ENCODE measurements at places on chromosomes 11 and 22. TPM values are rescaled to one million over a fixed set of nuclear protein-coding genes. Genes with fewer than 3 reads are reported as not detected.
A peak's percentile ranks its signal among the peaks of the same experiment; 100 is the strongest.

DNA sequence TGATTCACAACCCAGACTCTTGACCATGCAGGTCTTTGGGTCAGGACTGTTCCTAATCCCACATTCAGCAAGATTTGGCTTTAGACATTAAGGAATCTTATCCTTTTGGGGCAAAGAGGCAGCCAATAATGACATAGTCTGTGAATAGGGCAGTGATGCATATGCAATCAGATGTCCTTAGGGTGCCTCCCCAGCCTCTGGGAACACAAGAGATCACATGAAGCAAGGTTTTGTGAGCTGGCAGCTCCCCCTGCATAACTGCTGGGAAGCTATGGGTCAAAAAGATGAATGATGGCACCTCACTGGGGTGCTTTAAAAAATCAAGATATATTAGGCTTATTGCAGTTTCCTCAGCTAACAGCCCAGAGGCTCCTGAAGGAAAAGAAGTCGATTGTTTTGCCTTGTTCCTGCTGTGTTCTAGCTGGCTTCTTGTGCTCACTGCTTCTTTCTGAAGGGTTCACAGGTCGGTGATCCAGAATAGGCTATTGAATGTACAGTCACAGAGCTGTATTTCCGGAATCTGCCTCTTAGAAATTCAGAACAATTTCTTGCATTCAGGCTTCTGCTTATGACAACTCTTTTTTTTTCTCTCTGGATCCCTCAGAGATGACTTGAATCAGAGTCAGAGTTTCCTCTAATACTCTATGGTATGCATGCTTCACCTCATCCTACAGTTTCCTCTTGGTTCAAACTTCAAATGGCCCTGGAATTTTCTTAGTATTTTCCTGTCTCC is 31.7 kb downstream of the INSC start:
- peak; percentile 68 for DNase-seq
- H3K27me3 ChIP-seq = no peaks in the 10 kb centered on the region
- peak overlapping the region; percentile 81 for H3K27ac ChIP-seq

DNA sequence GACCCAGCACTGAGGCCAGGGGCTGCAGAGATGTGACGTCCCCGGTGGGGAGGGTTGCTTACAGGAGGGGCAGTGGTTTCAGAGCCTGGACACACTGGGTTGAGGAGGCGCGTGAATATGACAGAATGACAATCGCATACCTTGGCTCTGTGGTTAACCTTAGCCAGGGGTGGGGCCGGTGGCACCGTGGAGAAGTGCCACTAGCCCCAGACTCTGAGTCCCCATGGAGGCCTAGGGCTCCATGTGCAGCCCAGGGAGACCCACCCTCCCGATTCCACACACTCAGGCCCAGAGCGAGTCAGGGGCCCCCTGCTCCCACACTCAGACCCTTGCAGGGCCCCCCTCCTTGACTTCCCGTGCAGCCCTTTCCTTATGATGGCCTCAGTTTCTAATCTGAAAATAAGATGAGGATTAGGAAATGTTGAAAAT is 3.6 kb upstream of the ACR start:
- H3K27ac ChIP-seq = no peak overlapping the region
- peaks cover 35% of the 10 kb centered on the region for H3K27me3 ChIP-seq
- H3K36me3 ChIP-seq = no peaks in the 10 kb centered on the region
- no peaks in the 10 kb centered on the region for H3K4me1 ChIP-seq
- DNase-seq = peak; percentile 77
- no peak overlapping the region for H3K4me3 ChIP-seq

- H3K27ac ChIP-seq = no peak overlapping the region
- H3K4me3 ChIP-seq = no peak overlapping the region
- H3K27me3 ChIP-seq = no peaks in the 10 kb centered on the region
- H3K4me1 ChIP-seq = peaks cover 12% of the 10 kb centered on the region
- H3K36me3 ChIP-seq = peaks cover 6% of the 10 kb centered on the region
Observed at GRCh38 chr11:19844806-19845205, 132.2 kb downstream of the NAV2 start.

DNA sequence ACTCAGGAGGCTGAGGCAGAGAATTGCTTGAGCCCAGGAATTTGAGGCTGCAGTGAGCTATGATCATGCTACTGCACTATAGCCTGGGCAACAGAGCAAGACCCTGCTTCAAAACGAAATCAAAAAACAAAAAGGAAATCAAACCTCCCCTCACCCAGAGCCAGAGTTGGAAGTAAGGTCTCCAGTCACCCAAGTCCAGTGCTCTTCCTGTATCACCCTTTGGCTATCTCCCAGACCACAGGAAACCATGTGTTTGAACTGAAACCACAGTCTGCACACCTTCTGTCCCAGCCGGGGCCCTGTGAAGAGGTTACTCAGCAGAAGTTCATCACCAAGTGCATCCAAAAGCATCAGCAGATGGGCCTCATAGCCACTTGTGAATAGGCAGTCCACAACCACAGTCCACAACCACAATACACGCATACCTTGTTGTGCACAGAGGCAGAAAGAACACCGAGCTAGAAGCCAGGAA is 4.6 kb downstream of the MYH9 start:
- DNase-seq = peak; percentile 82
- H3K27ac ChIP-seq = peak overlapping the region; percentile 63
- H3K27me3 ChIP-seq = no peaks in the 10 kb centered on the region
- peaks cover 62% of the 10 kb centered on the region for H3K36me3 ChIP-seq
- peak overlapping the region; percentile 51 for H3K4me3 ChIP-seq

Gene LZTR1
- total RNA-seq = 58.0 TPM

Gene POLA2
- total RNA-seq = 6.2 TPM
